Fibroblast of skin of back (primary cell): ENCODE measurements at places on chromosomes 5 and 9.

DNA sequence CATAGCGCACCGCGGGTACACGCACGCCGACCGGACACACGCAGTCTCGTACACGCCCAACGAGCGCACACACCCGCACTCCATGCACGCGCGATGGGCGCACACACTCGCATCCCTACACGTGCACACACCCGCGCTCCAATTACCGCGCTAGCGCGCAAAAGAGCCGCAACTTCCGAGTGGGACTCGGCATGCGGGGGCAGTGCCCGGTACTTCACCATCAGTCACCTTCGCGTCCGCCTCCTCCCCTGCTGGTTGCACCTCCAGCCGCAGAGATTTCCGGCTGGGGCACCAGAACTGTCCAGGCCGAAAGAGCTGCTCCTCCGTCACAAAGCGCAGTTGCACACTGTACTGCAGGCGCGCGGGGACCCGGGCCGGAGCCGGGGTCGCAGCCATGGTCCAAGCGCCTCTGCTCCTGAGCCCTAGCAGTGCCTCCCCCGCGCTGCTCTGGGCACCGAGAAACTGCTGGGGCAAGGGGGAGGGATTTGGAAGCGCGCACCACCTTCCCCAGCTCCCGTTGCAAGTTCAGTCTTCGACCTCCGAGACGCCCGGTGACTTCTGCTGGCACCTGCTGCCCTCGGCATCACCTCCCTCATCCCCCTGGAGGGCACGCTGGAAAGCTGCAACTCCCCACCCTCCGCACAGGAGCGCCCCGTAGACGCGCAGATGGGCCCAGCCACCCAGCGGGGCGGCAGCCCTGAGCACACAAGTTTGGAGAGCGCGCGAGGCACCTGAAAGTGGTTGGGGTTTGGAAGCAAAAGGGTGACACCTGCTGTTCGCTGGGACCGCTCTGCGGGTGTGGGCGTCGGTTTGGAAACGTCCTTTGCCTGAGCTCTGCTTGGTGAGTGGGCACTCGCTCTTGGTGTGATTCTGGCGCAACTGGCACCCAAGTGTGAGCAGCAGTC, 337.4 kb upstream of the PUM3 start:
- DNase-seq, result peak; percentile 27

DNA sequence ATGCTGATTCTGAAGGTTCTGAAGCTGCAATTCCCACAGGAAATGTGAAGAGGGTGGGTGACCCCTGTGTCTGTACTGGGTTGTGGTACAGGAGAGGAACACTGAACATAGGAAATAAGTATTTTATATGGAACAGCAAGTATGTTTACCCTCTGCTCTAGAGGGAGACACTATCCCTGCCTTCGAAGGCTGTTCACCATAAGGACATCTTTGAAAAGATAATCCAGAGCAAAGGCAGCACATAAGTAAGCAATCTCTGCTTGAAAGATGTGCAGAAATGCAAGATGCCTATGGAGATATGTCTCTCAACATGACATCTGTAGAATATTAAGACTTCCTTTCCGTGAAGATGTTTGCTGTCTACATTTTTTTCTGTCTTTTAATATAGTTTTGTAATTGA, 184.4 kb upstream of the EFNA5 start:
- no peak for DNase-seq

- no peak for DNase-seq
Observed at GRCh38 chr5:65142016-65142415, 339.7 kb downstream of the ADAMTS6 start.

DNA sequence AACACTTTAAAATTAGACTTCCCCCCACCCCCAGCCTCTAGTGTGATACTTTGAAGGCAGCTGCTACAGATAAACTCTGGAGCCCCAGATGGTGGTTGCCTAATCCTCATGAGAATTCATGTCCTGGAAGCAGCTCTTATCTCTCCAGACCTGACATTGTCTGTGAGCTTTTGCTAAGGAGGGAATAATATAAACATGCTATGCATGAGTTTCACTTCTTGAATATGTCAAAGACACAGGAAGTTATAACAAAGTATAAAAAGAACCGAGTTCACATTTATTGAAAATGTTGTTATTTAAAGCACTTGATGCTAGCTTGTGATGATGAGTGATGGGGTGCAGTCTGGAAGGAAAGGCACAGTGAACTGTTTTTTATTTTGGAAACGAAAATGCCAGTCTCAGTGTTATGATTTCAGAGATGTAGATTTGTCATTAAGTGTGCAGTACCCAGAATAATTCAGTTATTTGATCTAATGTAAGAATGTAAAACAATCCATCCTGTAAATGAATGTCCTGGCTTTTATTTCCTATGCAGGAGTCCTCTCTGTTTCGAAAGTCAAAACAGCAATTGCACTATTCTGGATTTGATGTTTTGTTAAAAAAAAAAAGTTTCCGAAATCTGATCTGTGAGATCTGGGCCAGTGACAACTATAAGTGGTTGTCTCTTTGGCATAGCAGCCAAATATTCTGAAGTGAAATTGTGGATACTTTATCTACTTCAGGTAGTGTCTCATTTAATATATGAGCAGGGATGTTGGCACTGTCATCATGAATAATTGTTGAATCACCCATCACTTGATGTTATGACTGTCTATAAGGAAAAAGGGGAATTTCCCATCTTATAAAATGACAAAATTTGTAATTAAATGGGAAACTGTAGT, 77.0 kb downstream of the ZCCHC7 start:
- DNase-seq, result peak; percentile 24

- DNase-seq, result peak; percentile 24
Observed at GRCh38 chr9:21153336-21154017, 11.8 kb upstream of the IFNW1 start.

GRCh38 chr9:94932652-94933510, 206.4 kb downstream of the AOPEP start:
- no peak for DNase-seq

DNA sequence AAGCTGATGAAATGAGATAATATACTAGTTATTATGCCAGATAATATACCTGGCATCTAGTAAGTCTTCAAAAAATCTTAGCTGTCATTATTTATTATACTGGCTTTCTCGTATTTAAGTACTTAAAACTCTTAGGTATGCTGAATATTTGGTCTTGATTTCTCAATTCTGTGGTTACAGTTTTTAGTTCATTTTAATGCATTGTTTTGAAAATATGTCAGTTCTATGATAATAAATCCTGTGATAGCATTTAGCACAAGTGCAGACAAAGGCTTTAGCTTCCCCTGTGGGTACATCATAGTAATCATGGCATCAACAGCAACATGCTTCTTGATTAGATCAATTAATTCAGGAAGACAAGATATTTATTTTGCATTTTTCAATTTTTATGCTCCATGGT, 133.0 kb downstream of the SMC2 start:
- DNase-seq, result peak; percentile 7
